ENCODE measurements at places on chromosomes 5 and 9. TPM values are rescaled to one million over a fixed set of nuclear protein-coding genes. Genes with fewer than 3 reads are reported as not detected.
A peak's percentile ranks its signal among the peaks of the same experiment; 100 is the strongest.

Gene AOPEP
- total RNA-seq, result 23.1 TPM

Gene PCA3
- total RNA-seq, result not detected

Gene COL27A1
- 11.4 TPM for total RNA-seq

Gene CATSPER3
- total RNA-seq, result 0.40 TPM

Gene AMACR
- 12.7 TPM for total RNA-seq

Gene NPR2
- 1.0 TPM for total RNA-seq

Gene DDX46
- 36.8 TPM for total RNA-seq

Gene FAXDC2
- total RNA-seq, result not detected

Gene ADAMTS2
- total RNA-seq, result not detected

Gene URM1
- 35.7 TPM for total RNA-seq

DNA sequence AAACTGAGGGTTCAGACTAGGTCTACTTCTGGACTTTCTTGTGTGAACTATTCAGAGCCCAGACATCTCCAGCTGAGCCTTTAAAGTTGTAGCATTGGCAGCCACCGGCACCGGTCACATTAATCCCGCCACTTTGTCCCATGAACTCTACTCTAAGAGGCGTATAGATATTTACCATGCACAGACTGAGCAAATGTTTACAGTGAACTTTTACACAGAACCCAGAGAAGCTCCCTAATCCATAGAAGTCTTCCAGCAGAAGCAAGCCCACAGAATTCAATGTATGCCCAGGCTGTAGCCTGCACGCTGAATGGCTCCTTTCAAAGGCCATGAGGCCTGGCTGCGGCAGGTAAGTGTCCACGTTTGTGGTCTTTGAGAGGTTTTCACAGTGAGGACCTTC lies 466.9 kb downstream of the ENC1 start:
- peaks cover 2% of the 10 kb centered on the region for H3K4me1 ChIP-seq
- H3K36me3 ChIP-seq, result no peaks in the 10 kb centered on the region
- no peak for DNase-seq
- no peak overlapping the region for H3K27ac ChIP-seq

GRCh38 chr9:98899408-98900056 lies 44.2 kb upstream of the COL15A1 start:
- no peak overlapping the region for H3K4me3 ChIP-seq
- peaks cover 7% of the 10 kb centered on the region for H3K4me1 ChIP-seq
- H3K27ac ChIP-seq, result no peak overlapping the region
- H3K36me3 ChIP-seq, result no peaks in the 10 kb centered on the region
- peak; percentile 68 for DNase-seq
- H3K27me3 ChIP-seq, result no peaks in the 10 kb centered on the region

DNA sequence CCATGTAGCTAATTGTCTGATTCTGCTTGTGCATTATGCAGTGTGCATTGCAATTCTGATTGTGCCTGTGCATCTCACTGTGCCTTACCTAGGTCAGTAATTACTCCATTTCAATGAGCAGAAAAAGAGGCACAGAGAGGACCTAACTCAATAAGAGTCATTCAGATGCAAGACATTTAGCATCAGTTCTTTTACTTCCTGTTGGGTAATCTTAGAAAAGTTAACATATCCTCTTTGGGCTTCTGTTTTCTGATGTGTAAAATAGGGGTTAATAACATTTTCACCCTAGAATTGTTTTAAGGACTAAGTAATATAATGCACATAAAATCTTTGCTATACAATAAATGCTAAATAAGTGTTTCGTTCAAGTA lies 7.0 kb upstream of the DCTN4 start:
- no peaks in the 10 kb centered on the region for H3K36me3 ChIP-seq
- no peak for DNase-seq
- H3K27ac ChIP-seq, result no peak overlapping the region
- no peaks in the 10 kb centered on the region for H3K27me3 ChIP-seq

DNA sequence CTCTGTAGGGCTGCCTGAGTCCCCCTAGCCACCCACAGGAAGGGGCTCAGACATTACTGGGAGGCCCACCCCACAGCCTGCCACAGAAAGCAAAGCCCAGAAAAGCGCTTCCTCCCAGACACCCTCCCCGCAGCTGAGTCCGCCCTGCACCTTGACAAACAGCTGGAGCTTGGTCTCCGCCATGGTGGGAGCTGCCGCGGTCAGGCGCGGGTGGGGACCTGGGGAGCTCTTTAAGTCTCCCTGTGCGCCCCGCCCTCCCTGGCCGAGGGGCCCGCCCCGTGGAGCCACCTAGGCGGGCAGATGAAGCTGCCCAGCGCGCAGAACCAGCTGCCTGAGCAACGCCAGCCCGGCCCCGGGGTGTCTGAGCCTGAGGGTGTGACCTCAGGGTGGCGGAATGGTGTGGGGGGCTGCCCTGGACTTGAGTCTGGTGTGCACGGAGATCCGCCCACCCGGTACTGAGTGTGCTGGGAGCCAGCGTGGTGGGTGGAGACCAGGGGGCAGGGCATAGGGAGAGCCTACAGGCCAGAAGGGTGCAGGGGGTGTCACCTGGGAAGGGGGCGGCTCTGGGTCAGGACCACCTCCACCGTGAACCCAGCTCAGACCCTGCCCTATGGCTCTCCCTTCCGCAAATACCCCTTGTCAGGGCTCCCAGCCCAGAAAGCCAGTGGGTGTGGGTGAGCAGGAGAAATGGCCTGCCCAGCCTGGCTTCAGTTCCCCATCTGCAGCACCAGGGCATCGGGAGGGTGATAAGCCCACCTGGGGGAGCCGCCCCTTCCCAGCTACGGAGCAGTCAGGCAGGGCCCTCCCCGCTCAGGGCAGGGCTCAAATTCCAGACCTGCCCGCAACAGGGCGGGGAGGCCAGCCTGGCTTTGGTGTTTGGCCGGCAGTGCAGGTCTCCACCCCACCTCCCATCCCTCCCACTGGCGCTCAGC lies at the start of gene CLIC3:
Gene CLIC3, minus strand, starts transcription at position 208 of the 932 bp plus-strand sequence. Its CDS starts 25 bp downstream, at position 183.
- no peaks in the 10 kb centered on the region for H3K27me3 ChIP-seq
- H3K4me1 ChIP-seq, result peaks cover 27% of the 10 kb centered on the region
- peak; percentile 60 for DNase-seq
- H3K4me3 ChIP-seq, result peak within 1 kb of the TSS; percentile 58
- H3K27ac ChIP-seq, result no peak within 1 kb of the TSS

- H3K27ac ChIP-seq, result peak overlapping the region; percentile 46
- no peaks in the 10 kb centered on the region for H3K36me3 ChIP-seq
- H3K27me3 ChIP-seq, result no peaks in the 10 kb centered on the region
- no peak for DNase-seq
- H3K4me3 ChIP-seq, result no peak overlapping the region
- H3K4me1 ChIP-seq, result peaks cover 25% of the 10 kb centered on the region
These were observed 31.3 kb upstream of the SMU1 start for GRCh38 chr9:33107762-33108161.

- DNase-seq, result no peak
- H3K4me1 ChIP-seq, result no peaks in the 10 kb centered on the region
- no peak overlapping the region for H3K4me3 ChIP-seq
- H3K36me3 ChIP-seq, result no peaks in the 10 kb centered on the region
These were observed 269.4 kb upstream of the POU5F2 start for GRCh38 chr5:94010814-94011213.

DNA sequence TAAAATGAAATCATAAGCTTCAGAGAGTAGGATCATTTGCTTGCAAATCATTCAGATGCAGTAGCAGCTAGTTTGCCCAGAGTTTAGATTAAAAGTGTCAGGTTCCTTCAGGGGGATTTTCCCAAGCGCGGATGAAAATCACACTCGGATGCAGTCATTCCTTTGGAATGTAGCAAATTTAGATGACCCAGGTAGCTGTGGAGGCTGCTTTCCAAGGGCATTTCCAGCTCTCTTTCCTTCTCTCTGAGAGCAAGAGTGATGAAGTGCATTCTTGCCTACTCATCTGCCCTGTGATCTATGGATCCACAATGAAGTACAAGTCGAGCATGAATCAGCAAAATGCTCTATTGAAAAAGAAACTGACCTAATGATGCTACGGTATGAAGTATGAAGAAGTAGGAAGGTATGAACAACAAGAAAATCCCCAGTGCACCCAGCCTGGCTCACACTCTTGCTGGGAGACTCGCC lies 200.2 kb downstream of the PLK2 start:
- peak; percentile 86 for DNase-seq
- H3K27ac ChIP-seq, result peak overlapping the region; percentile 89
- H3K4me3 ChIP-seq, result peak overlapping the region; percentile 44
- H3K36me3 ChIP-seq, result no peaks in the 10 kb centered on the region
- peaks cover 30% of the 10 kb centered on the region for H3K4me1 ChIP-seq

All from PC-3 (cell line).